B cell (primary cell): ENCODE measurements at places on chromosomes 5 and 9. TPM values are rescaled to one million over a fixed set of nuclear protein-coding genes. Genes with fewer than 3 reads are reported as not detected.

DNA sequence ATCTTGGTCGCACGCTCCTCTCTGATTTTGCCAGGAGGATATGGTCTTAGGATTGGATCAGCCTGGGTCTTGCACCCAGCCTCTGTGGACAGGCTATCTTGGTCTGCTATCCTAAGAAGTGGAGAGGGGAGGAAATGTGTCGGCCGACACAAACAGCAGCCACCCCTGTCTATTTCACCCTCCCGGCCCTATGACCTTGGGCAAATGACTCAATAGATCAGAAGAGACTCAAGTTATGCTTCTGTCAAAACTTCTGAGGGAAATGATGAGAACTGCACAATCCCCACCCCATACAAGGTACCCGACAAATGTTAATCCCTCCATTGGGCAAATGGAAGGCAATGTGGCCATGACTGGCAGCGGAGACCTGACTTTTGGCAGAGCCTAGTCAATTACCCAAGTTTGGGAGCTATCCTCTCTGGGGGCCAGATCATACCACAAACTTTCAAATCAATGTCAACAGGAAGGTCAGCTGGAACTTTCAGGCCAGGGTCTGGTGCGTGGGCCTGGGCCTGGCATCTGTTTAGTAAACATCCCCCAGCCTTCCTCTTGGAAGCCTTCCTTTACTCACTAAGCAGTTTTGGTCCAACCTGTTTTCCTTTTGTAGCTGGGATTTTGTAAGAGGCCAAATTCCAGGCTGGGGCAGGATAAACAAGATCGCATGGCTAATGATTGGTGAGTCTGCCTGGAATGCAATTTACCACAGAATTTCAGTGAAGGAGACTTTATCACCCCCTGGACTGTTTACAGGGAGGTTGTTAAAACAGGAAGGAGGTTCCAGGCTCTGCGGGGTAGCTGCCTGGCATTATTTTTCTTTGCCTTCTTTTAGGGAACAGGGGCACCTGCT lies 64.2 kb upstream of the CPEB4 start:
- peak overlapping the region; percentile 55 for H3K27ac ChIP-seq
- H3K4me3 ChIP-seq = no peak overlapping the region
- DNase-seq = no peak
- no peaks in the 10 kb centered on the region for H3K36me3 ChIP-seq
- H3K27me3 ChIP-seq = no peaks in the 10 kb centered on the region

- DNase-seq = no peak
- H3K4me3 ChIP-seq = no peak overlapping the region
- no peaks in the 10 kb centered on the region for H3K36me3 ChIP-seq
- H3K4me1 ChIP-seq = no peaks in the 10 kb centered on the region
- no peaks in the 10 kb centered on the region for H3K27me3 ChIP-seq
Observed at GRCh38 chr5:172410662-172411483, 43.5 kb downstream of the SH3PXD2B start.

- H3K4me1 ChIP-seq = no peaks in the 10 kb centered on the region
- no peak overlapping the region for H3K27ac ChIP-seq
- DNase-seq = no peak
Observed at GRCh38 chr5:5178580-5178979, 38.5 kb downstream of the ADAMTS16 start.

DNA sequence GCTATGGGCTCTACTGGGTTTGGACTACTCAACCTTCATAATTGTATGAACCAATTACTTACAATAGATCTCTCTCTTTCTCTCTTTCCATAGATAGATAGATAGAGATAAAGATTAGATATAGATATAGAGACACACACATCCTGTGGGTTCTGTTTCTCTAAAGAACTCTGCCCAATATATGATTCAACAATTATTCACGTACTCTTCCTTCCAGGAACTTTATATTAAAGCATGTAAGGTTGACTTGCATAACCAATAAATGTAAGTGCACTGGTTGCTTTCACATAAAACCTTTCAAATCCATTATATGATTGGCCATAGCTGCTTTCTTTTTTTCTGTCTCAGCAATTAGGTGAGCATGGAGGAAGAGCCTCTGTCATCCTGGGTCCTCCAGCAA lies 46.7 kb upstream of the CDH18 start:
- H3K4me3 ChIP-seq = no peak overlapping the region
- H3K4me1 ChIP-seq = no peaks in the 10 kb centered on the region
- H3K27me3 ChIP-seq = no peaks in the 10 kb centered on the region
- no peaks in the 10 kb centered on the region for H3K36me3 ChIP-seq
- no peak overlapping the region for H3K27ac ChIP-seq

DNA sequence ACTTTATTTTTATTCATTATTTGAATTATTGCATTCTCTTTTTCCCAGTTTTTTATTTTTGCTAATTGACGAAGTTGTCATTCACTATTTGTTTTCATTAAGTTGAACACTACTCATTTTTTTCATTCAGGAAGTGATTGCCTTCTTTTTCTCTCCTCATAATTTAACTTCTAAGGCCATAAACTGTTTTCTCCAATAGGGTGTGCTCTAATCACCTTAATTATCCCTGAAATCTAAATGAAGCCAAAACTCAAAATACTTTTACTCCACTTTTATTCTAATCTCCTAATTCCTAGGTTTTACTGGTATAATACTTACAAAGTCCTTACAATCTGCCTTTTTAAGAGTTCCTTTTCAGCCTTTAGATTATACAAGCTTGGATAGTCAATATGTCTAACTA lies 2.9 kb upstream of the OR13C2 start:
- H3K4me3 ChIP-seq = no peak overlapping the region
- no peaks in the 10 kb centered on the region for H3K27me3 ChIP-seq
- DNase-seq = no peak
- no peaks in the 10 kb centered on the region for H3K36me3 ChIP-seq
- no peaks in the 10 kb centered on the region for H3K4me1 ChIP-seq
- H3K27ac ChIP-seq = no peak overlapping the region

- peak; percentile 55 for DNase-seq
- no peak overlapping the region for H3K27ac ChIP-seq
Observed at GRCh38 chr5:163347671-163348070, 89.7 kb upstream of the CCNG1 start.

GRCh38 chr5:24368115-24368514 lies 276.7 kb downstream of the CDH10 start:
- no peaks in the 10 kb centered on the region for H3K4me1 ChIP-seq
- H3K36me3 ChIP-seq = no peaks in the 10 kb centered on the region
- DNase-seq = no peak
- no peak overlapping the region for H3K27ac ChIP-seq
- no peaks in the 10 kb centered on the region for H3K27me3 ChIP-seq

DNA sequence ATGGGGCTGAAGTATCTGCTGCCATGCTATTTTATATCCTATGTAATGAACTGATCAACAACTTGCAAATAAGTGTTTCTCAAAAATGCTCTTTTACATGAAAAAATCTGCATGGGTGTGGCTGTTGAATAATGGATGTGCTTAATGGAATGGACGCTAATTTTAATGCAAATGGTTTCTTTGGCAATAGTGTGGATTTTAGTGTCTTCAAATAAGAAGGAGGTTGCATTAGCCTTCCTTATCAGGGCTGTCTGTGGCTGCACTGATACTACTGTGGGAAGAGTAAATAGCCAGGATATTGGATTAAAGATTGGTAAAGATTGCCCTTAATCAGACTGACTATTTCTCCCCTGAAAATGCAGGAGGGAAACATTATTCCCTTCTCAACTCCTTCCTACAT lies 121.9 kb upstream of the STK32A start:
- no peak overlapping the region for H3K27ac ChIP-seq
- H3K36me3 ChIP-seq = no peaks in the 10 kb centered on the region
- no peaks in the 10 kb centered on the region for H3K4me1 ChIP-seq
- DNase-seq = no peak
- no peaks in the 10 kb centered on the region for H3K27me3 ChIP-seq

DNA sequence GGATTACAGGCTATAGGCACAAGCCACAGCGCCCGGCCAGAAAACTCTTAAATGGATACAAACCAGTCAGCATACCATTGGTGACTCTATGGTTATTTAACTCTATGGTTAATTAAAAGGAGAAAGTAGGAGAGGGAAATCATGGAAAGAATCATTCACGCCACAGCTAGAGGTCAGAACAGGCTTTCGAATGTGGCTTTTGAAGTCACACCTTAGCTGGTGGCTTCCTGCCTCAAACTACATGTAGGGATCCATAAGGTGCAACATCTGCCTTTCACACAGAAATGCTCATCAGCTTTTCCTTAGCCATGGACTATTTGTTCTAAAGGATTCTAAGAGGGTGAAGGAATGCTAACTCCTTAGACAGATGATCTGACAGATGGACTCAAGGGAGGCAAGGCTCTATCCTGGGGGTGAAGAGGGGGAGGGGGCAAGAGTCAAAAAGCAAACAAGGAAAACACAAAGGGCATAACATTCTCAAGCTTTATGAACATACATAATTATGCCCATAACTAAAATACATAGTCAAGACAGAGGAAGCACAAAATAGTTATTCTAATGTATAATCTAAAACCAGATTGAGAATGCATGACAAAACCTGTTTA lies 130.9 kb downstream of the EFNA5 start:
- H3K4me3 ChIP-seq = no peak overlapping the region
- no peaks in the 10 kb centered on the region for H3K4me1 ChIP-seq
- no peaks in the 10 kb centered on the region for H3K36me3 ChIP-seq
- DNase-seq = no peak

GRCh38 chr5:473551-474192 lies 30.7 kb downstream of the EXOC3 start:
- peaks cover 4% of the 10 kb centered on the region for H3K36me3 ChIP-seq
- no peaks in the 10 kb centered on the region for H3K27me3 ChIP-seq
- no peak overlapping the region for H3K27ac ChIP-seq
- peak; percentile 67 for DNase-seq
- H3K4me3 ChIP-seq = peak overlapping the region; percentile 85
- peaks cover 40% of the 10 kb centered on the region for H3K4me1 ChIP-seq

DNA sequence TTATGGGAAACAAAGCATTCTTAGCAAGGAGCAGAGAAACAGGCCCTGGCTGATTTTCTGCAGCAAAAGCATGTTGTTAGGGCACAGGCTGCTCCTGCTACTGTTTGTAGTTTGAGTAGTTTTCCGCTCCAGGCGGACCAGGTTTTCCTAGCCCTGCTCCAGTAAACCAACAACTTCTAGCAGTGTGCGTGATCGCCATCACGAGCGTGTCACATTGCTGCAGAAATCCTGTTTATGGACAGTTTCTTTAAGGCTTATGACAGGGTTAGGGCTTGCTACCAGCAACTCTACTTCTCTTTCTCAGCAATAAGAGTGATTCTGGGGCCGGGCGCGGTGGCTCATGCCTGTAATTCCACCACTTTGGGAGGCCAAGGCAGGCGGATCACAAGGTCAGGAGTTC lies 803.9 kb upstream of the CDH10 start:
- no peaks in the 10 kb centered on the region for H3K4me1 ChIP-seq
- no peaks in the 10 kb centered on the region for H3K27me3 ChIP-seq
- no peak overlapping the region for H3K4me3 ChIP-seq
- no peak for DNase-seq
- no peak overlapping the region for H3K27ac ChIP-seq

Gene GABRA1
- total RNA-seq = not detected in 2 replicates

Gene TBC1D13
- 29.1 and 31.8 TPM in 2 replicates for total RNA-seq
